ENCODE measurements at places on chromosomes 2 and 18.

DNA sequence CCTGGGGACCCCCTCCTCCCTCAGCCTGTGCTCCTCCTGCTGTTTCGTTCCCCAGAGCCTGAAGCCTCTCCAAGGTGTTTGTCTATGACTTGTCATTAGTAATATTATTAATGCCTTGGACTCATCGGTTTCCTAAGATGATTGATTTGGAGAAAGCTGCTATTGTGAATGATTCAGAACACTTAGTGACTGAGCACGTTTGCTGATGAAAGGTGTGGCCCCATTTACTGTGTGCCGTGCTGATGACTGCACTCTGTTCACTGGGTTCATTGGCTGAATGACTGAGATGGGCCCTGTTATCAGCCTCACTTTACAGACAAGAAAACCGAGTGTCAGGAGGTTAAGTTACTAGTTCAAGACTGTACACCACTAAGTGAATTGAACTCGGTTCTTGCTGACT, 111.4 kb downstream of the SPP2 start:
- no peak for DNase-seq

DNA sequence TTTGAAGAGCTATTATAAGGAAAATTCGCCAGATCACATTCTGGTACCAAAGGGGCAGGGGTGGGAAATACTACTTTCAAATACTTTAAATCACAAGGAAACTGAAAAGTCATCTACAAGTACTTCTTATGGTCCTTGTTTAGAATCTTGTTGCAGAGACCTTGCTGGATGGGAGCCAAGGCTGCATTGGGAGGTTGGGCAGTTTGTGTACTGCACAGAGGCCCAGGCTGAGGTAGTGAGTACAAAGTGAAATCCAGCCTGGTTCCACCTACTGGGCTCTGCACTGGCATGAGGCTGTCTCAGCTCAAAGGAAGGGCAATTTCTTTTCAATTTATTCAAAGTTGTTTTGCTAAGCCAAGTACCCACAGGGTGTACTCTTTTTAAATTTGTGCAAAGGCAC, 140.3 kb upstream of the DLX2 start:
- no peak for DNase-seq

DNA sequence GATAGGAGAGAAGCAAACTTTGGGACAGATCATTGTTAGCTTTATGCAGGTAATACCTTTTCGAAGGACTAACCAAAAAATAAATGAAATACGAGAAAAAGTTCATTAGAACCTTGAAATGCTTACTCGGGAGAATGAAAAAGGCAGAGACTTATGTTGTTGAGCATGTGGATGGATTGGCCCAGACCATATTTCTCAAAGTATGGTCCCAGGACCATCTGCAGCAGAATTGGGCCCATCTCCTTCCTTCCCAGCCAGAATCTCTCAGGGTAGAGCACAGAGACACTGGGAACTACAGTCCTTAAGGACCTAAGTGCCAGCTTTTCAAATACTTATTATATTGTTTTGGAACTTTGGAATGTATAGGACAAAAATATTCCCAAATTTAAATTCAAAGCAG, 50.8 kb downstream of the KCTD18 start:
- no peak for DNase-seq

DNA sequence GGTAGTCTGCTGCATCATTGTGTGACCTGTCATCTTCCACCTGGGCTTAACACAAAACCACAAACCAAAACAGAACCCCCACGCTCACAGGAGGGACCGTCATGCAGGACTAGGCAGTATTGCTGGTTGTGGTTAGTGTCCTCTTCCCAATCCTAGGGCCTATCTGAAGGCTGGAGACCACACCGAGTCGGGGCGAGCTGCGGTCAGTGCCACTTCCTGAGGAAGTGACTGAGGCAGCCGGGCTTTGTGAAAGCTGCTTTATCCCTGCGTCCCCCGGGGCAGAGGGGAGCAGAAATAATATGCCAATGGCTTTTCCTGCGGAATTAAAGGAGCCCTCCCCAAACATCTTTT, 22.9 kb downstream of the ZNF532 start:
- DNase-seq: no peak

- no peak for DNase-seq
These were observed 2.6 kb downstream of the MAB21L4 start for GRCh38 chr2:240893363-240893844.

DNA sequence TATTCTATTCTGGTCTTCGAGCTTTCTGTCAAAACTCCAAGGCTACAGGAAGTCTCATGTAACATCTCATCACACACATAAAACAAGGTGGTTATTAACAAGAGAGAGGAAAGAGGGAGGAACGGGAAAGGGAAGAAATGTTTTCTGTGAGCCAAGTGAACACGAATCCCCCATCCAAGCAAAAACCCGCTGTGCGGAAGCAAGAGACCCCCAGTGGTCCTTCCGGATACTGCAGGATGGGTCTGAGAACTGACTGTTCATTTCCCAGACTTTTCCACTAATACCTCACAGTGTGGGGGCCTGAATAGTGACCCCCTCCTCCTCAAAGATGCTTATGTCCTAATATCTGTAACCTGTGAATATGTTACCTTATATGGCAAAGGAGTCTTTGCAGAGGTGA, 19.0 kb upstream of the DIPK1C start:
- no peak for DNase-seq

GRCh38 chr2:11811036-11811654, 64.7 kb downstream of the LPIN1 start:
- no peak for DNase-seq

GRCh38 chr2:151422917-151423439, 13.3 kb downstream of the RIF1 start:
- DNase-seq: no peak

DNA sequence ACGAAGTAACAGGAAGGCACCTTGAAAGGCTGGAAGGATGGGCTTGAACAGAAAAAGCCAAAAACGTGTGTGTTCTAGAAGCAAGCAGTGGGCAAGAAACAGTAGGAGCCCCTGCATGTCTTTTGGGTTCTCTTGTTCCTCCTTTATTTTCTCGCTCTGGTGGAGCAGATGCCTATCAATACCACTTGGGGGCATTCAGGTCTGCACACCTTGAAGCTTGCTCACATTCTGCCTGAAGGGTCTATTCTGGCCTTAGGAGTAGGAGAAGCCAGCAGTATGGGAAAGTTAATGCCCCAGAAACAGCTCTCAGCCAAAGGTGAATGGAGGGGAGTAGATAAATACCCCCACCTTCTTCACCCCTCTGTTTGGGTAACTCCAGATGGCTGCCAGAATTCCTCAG, 204.5 kb downstream of the TXNL1 start:
- no peak for DNase-seq

DNA sequence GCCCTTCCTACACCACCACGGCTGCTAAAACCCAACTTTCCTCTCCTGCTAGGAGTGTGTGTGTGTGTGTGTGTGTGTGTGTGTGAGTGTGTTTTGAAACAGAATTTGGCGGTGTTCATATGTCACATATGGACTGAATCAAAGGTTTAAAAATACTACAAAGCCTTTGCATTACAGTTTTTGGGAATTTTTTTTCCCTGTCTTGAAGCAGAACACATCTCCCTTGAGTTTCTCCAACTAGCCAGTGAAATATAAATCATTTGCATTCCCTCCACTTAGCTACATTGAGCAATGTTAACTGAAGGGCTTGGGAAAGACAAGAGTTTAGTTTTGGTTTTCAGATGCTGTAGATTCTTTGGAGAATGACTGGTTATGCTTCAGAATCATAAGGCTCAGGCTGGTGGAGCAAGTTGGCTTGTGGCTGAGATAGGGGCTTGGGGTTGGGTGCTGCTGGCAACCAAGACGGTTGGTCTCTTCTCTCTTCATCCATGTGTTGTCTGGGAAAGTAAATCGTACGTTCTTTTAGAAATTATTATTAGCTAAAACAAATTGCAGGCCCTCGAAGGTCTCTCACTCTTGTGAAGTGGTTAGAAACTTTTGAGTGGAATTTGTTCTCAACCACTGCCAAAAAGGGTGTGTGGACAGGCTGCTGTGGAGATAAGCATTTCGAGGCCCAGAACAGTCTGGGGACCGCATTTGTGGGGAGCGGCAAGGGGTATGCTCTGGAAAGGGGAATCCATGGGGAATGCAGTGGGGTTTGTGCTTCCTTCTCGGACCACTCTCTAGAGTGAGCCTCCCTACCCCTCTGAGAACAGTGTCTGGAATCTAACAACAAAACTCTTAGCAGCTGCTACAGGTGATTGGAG, 1.4 kb downstream of the NRP2 start:
- DNase-seq: no peak

- DNase-seq: no peak
These were observed 11.9 kb downstream of the ELP2 start for GRCh38 chr18:36141576-36141975.

- DNase-seq: no peak
These were observed 154.9 kb downstream of the AQP4 start for GRCh38 chr18:26710470-26711096.

DNA sequence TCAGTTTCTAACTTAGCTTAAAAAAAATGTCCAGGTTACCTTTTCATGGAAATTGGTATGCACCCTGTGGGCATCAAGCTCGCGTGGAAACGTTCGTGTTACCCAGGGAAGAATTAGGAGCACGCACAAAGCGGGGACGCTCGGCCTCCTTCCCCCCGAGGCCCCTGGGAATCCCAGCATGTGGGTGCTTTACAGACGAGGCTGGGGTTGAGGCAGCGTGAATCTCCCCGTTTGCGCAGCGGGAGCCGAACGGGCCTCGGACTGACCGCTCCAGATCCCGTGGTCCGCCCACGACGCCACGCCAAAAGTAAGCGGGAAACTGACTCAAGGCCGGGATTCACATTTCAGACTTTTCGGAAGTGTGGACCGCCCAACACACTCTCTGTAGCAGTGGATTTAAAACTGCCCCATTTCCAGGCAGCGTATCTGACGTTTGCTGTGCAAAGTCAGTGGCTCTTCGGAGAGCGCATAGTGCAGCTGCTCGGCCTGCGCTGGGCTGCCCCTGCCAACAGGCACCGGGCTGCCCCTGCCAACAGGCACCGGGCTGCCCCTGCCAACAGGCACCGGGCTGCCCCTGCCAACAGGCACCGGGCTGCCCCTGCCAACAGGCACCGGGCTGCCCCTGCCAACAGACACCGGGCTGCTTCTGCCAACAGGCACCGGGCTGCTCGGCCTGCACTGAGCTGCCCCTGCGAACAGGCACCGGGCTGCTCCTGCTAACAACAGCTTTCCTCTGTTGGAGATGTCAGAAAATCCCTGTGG, 49.7 kb downstream of the SH3YL1 start:
- no peak for DNase-seq

GRCh38 chr2:23452853-23453420, 68.0 kb downstream of the KLHL29 start:
- DNase-seq: no peak

DNA sequence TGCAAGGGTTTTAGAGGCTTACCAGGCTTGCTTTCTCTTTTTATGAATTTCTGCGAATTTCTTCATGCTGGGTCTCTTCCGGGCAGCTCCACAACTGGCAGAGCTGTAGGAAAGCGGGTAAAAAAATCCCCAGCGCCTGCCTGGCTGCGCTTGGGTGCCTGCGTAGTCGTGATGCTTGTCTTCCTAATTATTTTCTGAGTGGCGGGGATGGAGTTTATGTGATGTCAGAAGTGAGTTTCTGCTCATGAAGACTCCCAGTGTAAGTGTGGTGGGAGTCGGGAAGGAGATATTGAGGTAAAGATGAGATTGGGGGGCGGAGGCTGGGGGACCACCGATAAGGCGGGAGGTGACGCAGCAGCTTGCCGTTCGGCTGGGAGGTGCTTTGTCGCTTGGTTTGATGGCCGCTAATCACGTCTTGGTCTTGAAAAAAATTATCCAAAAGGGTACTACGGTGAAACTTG, 229.8 kb downstream of the LDLRAD4 start:
- DNase-seq: no peak

Measured in T-helper 22 cell (primary cell).